ENCODE measurements at places on chromosomes 7 and 10.

DNA sequence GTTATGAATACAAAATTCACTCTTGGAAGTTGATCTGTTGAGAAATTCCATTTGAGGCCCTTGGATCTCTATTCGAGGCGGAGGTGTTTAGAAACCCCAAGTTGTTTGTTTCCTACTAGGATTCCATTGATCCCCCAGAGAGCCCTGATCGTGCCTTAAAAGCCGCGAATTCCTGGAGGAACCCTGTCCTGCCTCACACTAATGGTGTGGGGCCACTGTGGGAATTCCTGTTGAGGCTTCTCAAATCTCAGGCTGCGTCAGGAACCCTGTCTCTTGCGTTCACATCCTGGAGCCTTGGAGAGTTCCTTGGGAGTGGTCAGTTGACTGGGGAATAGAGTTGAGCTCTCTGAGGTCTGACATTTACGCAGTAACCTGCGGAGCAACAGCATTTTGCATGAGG, 1.2 kb downstream of the CFAP69 start:
- DNase-seq, result no peak

DNA sequence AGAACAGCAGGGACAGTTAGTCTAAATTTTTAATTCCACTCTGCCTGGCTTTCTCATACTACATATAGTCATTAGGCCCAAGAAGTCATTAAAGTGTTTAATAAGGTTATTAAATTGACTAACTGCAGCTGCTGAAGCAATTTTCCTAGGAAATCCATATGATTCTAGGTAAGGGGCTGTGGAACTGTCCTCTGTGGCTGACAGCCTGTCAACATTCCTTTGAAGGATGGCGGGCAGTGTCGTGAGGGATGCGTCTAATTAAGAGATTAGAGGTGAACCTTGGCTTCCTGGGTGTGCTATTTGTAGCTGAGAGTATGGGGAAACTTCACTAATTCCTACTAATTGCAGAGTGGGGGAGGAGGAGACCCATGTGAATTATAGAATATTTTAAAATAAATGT, 64.6 kb downstream of the SNX10 start:
- no peak for DNase-seq

GRCh38 chr10:122263971-122264370, 7.1 kb upstream of the BTBD16 start:
- DNase-seq, result no peak

GRCh38 chr7:108132551-108133265, 2.5 kb upstream of the LAMB4 start:
- no peak for DNase-seq

GRCh38 chr10:34477249-34477648, 337.8 kb downstream of the PARD3 start:
- DNase-seq, result no peak

DNA sequence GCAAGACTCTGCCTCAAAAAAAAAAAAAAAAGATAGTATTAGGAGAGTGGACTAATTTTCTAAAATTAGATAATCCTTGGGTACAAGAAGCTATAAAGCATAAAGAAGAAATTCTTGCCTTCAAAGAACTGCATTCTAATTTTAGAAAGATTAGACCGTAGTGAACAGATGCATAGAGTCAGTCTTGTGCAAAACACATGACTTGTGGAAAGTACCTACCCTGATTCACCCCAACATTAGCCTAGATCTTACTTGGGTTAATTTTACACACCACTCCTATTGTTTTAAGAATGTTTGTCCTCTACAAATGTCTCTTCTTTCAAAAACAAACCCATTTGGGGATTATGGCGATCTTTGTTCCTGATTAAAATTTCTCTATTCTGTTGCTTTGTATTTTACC, 38.9 kb upstream of the SP8 start:
- DNase-seq, result no peak

DNA sequence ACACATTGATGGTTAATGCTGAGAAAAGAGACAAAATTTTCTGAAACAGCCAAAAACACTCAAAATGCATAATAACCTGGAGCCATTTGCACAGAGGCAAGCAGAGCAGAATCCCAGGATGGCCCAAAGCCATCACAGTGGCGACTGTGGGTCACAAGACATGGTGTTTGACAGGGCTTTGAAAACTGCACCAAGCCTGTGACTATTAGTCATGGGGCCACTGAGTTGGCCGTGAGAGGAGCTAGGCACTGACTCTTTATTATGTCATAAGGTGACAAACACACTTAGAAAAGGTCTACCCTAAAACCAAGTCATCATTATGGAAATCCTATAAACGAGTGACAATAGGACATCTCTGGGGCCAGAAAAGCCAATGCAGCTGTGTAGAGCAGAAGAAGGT, 23.9 kb downstream of the DRGX start:
- no peak for DNase-seq

- no peak for DNase-seq
These were observed 13.2 kb downstream of the WAC start for GRCh38 chr10:28545967-28546644.

DNA sequence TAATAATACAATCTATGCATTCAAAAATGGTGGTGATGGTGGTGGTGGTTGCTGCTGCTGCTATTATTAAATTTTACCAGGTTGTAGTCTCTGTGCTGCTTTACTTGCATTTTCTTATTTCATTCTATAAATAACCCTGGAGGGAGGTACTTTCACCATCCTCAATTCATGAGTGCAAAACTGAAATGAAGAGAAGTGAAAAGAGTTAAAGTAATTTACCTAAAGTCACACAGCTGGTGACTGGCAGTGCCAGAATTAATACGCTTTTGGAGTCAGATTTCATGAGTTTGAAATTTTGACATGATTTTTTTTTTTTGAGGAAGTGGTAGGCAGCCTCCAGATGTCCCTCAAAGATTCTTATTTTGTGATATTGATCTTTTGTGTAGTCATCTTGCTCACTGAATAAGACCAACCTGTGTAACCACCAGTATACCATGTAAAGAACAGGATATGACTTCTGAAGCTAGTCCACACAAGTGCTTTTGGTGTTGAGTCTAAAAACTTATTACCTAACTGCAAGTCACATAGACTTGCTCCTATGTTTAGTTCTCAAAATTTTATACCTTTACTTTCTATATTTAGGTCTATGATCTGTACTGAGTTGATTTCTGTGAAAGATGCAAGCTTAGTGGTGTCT, 218.8 kb downstream of the ZWINT start:
- no peak for DNase-seq

GRCh38 chr10:4202938-4203337, 417.9 kb upstream of the KLF6 start:
- no peak for DNase-seq

DNA sequence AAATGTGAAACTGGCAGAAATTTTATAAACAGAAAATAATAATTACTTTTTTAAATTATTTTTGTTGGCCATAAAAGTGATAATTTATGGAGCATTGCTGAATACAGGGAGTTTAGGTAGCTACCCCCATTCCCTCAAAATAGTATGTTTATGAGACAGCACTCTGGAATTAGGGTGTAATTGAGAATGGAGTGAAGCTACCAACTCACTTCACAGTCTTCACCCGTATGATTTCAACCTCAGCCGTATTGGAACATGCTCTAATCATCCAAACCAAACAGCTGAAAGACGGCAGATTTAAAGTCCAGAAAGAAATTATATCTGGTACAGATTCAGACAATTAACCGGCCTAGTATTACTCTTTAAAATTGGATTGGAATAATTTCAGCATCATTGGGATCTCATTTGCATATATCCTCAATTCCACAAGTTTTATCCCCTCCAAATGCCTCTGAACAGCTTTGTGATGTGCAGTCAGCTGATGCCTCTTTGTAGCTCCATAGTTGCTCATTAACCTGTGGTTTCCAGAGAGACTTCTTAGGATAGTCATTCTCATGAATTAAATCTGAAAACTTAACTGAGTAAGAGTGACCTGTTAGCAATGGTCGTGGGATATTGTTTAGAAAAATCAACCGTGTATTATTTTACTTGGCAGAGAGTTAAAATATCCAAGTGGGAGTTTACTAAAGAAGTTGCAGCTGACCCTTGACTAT, 59.1 kb upstream of the GJD4 start:
- DNase-seq, result no peak

DNA sequence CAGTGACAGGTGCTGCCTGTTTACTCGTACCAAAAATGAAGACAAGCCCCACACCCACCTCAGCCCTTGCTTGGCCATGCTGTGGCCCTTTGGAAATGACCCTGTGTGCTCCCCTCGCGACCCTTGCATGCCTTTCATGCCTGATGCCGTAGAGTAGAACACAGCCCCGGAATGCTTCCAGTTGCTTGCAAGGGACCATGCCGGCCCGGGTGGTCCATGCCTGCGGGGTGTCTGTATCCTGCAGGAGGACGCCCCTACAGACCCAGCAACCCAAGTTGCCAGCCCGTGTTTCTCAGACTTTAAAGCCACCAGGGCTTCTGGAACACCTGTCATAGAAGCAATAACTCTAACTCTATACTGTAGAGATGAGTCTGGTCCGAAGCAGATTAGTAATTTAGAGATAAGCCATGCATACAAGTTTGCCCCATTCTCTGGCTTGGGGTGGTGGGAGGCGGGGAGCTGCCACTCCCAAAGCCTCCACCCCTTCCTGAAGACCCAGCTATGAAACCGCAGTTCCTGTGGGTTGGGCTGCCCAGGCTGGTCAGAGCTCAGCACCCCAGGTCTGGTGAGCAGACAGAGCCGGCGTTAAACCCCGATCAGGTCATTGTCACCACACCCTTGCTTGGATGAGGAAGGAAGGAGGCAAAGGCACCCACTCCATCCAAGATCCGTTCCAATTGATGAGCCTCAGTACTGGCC, 143.5 kb downstream of the ADCY1 start:
- no peak for DNase-seq

GRCh38 chr10:46028584-46029460, 1.6 kb downstream of the NCOA4 start:
- DNase-seq, result no peak

- DNase-seq, result no peak
These were observed 32.1 kb downstream of the FOXK1 start for GRCh38 chr7:4714161-4714700.

DNA sequence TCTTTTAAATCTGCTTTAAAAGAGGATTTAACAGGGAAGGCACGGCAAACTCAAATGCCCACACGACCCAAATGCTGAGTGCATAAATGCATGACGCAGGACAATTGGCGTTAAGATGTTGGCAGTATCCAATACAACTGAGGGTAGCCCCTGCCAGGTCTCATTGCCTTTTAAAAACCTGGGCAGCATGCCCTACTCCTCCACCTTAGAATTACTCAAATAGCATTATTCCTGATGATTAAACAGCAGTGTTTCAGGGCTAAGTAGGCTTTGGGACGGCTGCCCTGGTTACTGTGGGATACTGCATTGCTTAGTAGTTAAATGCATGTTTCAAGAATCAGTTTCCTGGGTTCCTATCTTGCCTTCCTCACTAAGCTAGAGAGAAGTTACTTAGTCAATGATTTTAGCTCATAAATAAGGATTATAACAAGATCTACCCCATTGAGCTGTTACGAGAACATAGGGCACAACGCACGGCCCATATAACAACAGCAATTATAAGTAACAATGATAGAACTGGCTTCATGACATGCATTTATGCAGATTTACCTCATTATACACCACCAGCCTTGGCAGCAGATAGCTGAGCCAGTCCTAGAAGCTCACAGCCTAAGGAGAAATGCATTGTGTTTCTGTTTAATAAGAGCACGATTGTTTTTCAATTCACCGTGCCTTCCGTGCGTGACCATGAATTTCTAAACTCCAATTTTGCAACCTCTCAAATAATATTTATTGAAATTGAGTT, 7.9 kb downstream of the TUBAL3 start:
- no peak for DNase-seq

DNA sequence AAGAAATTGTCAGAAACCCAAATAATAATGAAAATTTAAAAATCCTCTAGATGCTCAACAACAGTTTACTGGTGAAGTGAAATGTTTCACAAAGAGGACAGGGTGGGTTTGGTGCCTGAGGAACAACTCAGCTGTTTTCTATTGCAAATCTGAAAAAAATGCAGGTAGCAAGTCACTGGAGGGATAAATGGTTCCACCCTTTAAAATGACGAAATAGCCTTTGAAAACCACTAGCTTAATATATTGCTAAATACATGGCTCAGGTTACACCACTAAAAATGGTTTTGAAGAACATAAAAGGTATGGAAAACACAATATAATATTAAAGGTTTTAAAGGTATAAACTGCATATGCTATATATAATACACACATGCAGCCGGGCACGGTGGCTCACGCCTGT, 69.5 kb downstream of the LMBR1 start:
- no peak for DNase-seq

DNA sequence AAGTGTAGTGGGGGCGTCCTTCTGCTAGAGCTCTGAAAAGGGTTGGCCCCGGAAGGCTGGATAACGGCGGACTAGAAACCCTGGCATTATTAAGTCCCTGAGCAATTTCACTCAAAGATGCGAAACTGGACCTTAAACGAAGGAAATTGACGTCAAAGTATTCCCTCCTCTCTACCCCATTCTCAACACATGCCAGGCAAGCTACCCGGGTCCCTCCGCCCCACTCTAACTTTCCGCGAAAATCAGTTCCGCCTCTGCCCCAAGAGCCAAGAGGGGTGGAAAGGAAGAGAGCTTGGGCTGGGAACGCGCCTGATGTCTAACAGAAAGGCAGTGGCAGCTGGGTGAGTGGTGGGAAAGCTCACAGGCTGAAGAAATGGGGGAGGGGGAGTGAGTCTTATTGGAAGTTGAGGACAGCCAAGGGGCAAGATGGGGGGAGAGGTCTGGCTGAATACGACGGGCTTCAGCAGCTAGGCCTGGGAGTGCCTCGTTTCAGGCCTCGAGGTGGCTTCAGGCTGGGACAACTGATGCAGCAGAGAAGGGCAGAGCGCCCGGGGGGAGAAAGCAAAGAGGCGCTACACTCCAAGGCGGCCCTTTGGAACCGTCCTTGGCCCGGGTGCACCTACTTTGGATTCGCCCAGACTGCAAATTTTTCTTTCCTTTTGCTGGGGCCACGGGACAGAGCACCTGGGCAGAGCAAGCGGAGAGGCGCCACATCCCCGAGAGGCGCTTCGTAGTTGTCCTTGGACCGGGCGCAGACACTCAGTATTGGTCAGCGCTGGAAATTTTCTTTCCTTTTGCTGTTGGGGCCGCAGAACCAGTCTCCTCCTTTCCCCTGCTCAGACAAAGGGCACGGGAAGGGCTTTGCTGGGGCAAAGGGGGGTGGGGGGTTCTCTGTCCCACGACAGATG, 2.0 kb upstream of the FEZF1 start:
- no peak for DNase-seq

DNA sequence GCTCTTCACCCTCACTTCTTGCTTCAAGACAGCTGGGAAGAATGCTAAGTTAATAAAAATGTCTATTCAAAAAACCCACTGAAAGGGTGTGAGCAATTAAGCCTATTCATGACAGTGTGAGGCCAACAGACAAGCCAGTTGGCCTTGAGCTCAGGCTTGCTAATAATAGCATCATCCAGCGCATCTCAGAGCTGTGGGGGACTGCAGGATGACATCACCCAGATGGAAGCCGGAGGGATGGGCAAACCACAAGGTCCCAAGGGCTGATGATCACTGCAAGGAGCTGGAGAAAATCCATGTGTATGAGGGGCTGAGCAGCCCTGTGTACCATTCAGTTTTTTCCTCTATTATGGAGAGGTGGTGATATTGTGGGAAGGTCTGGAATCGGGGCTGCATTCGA, 770.4 kb downstream of the TNS3 start:
- no peak for DNase-seq

All from cortex of kidney (tissue), 1 donor.